Activated CD4-positive, alpha-beta T cell treated with anti-CD3 and anti-CD28 coated beads, Interleukin-10, Interleukin-2, amounts not matched to agents 100 ng/mL and 50 ng/mL, durations not matched to agents 16 hours and 8 hours (primary cell): ENCODE measurements at places on chromosomes 2 and 18.

- no peak for DNase-seq
Measured at GRCh38 chr2:164044622-164045021, 308.8 kb upstream of the FIGN start.

DNA sequence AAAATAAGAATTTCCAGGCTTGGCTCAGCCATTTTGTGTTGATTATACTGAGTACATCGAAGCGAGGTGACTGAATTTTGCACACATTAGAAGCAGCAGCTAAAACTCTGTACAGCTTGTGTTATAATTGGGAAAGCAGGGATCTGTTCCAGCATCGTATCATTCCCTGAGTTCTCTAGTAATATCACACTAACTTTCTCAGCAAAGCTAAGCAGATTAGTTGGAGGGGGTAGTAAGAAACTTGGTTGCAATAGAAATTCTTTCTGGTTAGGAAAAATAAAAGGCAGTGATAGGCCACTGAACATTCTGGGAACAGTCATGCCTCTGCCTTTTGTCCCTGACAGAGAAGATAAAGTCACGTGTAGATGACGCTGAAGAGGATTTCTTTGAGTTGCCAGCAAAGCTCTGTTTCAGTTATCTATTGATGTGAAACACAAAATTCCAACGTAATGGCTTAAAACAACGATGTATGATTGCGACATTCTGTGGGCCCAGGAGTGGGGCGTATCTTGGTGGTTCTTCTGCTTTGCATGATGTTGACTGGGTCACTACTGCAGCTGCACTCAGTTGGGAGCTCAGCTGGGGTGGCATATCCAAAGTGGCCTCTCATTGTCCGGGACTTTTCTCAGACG is 202.1 kb upstream of the MEX3C start:
- no peak for DNase-seq

DNA sequence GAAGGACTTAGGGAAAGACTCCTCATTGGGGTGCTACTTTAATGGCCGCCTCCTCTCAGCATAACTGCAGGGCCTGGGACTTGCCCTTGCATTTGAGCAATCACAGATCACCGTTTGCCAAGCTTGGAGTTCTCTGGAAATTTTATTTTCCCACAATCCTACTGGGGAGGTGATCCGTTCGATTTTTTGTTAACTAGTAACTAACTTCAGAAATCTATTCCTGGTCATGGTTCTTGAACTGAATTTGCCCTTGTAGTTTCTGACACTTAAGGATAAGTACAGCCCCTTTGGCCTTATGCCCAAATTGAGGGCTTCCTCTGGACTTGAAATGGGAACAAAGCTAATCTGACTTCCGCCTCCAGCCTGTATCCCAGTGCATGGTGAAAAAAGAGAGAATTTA is 60.5 kb upstream of the ST3GAL5 start:
- DNase-seq: no peak

DNA sequence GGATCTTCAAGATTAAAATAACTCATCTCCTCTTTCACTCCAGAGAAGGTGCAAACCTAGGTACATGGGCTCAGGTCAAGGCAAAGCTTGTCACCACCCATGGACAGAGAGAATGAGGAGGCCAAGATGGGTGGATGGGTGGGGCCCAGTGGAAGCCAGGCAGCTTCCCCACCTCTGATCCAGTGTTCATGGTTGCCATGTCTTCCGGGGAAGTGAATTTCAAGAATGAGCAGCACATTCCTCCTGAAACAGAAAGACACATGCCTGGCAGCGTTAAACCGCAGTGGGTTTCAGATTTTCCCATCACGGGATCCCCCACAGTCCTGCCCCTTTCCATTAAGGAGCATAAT is 301.7 kb downstream of the EIPR1 start:
- DNase-seq: no peak

DNA sequence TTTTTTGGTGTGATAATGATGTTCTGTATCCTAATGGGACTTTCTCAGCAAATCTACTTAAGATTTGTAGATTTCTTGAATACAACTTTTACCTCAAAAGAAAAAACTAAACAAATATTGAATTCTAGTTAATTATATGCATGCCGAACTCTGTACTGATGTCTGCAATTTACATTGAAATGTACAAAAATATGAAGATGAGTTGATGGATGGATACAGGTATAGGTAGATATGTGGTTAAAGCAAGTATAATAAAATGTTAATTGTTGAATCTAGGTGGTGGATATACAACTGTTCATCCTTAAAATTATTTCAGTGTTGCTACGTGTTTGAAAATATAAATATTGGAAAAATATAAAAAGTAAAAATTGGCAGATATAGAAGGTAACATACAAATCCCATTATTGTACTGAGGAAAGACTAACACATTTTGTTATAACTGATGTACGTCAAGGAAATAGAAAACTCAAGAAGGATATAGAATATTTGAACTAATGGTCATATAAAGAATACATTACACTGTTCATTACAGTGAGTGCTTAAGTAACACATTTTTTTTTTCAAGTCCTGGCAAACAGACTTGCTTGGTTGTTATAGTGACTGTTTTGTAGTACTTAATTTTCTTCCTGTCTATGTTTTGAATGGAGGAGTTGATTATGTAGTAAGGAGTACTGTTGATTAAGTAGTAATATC is 33.8 kb downstream of the DDX1 start:
- DNase-seq: no peak

- no peak for DNase-seq
Measured at GRCh38 chr18:5582076-5582475, 38.3 kb upstream of the EPB41L3 start.

DNA sequence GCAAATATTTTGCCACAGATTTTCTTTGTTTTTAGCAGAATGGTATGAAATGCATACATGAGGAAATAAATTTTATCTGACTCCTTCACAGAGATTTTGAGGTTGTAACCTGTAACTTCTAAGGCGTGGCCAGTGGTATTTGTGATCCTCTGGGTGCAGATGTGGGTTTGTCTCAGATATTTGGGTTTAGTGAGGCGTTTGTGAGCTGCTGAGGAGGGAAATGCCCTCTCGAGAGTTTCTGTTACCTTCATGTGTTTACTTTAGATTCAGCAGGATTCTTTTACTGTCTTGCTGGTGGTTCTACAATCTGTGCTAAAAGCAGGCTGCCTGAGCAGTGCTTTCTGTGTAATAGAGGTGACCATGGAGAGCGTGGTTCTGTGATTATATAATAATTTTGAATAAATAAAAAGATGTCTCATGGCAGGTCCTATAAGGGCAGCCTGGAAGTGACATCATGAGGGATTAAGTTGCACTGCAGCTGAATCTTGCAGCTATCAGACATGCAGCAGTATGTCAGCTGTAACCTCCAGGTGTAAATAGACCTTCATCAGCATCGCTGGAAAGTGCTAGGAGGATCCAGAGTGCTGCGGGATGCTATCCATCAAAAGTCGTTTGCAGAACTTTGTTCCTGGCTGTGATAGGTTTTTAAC is 34.1 kb downstream of the TANC1 start:
- DNase-seq: no peak

DNA sequence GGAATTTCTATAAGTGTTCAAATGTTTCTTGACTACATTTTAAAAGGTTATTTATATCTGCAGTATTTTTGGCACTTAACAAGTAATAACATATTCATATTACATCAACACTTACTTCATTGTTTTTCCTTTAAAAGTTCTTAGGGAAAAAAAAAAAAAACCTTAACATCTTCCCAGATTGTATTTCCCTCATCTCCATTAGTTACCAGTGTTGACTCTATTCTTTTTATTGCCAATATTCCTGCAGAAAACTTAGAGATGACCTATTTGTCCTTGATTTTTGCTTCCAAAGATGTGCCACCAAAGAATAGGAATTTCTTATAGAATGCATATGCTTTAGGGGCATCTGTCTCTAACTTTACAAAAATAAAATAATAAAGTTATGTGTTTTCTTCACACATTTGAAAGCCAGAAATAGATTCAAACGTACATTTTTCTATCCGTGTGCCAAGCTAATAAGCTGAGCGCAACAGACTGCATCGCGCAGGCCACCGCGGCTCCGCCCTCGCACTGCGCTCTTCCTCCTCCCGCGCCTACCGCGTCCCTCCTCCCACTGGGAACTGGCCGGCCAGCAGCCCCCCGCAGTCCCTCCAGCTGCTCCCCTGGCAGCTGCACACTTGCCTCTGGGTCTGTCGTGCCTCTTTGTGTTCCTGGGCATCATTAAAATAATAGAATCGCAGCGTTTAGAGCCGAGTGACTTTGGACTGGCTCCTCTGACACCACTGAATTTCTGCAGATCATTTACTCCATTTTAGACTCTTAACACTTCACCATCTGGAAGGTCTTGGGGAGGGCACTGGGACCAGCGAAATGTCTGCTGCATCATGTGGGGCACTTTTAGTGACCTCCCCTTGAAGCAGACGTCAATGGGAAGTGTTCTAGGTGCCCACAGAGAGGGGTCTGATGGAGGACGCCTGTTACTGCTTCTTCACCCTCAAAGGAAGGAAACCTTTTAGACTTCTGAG is 21.2 kb upstream of the NAB1 start:
- peak; percentile 10 for DNase-seq

GRCh38 chr2:149860276-149860921 is 272.8 kb upstream of the MMADHC start:
- DNase-seq: no peak

- DNase-seq: no peak
Measured at GRCh38 chr18:34339155-34339554, 114.4 kb upstream of the NOL4 start.

DNA sequence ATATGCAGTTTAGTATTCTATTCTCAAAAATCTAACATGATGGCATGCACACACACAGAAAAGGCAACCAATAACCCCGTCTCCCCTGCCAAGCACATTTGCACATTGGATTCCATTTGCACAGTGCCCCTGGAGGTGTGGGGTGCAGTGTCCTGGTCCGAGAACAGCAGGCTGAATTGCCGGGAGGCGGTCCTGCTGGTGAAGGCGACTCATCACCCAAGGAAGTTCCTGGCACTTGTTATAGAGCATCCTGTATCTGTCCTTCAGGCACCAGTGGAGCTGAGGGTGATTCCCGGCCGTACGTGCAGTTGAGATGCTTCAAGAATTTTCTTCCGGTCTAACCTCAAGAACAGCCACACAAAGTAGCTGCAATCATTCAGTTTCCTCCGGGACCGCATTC is 73.0 kb upstream of the RAB12 start:
- DNase-seq: no peak

DNA sequence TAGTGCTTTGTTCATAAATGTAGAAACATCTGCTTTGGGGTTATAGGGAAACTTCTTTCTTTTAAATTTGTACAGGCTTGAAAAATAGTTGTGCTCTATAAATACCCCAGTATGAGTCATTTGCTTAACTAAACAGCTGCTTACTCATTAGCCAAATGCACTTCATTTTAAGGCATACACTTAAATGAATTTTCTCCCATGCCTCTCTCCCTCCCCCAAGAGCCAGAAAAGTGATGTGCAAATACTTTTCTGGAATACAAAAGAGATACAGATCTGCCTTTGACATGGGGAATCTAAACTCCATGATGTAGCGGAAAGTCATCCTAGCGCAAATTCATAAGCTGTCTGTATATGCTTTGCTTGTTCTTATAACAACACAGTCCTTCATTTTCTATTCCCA is 469.4 kb downstream of the DLGAP1 start:
- DNase-seq: no peak

GRCh38 chr2:74089816-74090745 is 57.6 kb downstream of the BOLA3 start:
- DNase-seq: no peak

DNA sequence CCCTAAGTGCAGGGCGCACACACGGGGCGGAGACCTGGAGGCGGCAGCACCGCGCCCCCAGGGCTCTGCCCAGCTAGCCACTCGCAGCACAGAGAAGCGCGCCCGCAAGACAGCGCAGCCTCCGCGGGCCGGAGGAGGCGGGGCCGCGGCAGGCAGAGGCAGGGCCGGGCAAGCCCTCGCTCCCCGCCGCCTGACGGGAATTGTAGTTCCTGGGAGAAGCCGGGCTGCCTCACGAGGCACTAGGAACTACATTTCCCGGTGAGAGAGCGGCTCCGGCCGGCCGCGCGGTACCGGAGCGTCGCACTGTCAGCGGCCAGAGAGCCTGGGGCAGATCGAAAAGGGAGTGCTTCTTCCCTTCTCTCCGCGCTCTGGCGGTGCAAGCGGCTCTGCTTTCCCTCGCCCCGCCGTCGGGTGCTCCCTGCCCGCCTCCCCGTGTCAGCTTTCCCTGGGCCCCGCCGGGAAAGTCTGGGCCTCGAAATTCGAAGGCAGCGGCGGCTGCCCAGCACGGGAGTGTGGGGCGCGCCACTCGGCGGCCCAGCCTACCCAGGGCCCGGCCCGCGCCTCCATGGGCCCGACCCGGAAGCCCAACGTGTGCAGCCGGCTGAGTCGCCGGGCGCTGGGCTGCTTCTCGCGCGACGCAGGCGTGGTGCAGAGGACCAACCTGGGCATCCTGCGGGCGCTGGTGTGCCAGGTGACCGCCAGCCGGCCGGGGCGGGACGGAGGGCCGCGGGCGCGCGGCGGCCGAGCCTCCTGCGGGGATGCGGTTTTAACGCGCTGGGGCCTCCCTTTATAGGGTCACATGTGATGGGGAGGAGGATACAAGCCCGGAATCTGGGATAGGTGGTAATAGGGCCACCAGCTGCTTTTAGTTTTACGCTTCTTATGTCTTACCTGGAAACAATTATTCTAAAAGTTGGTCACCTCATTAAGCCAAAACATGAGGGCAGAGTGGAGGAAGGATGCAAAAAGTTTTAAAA is at the start of gene DCAF17:
DCAF17 (plus strand) TSS at position 214 of the 977 bp plus-strand sequence; CDS start at position 566, 352 bp downstream.
- DNase-seq: peak; percentile 98

- DNase-seq: no peak
Measured at GRCh38 chr2:237614151-237614720, 13.2 kb upstream of the LRRFIP1 start.

GRCh38 chr18:79790996-79791972 is 6.5 kb upstream of the KCNG2 start:
- DNase-seq: peak; percentile 3

- DNase-seq: no peak
Measured at GRCh38 chr2:178910005-178910404, 102.8 kb upstream of the TTN start.

DNA sequence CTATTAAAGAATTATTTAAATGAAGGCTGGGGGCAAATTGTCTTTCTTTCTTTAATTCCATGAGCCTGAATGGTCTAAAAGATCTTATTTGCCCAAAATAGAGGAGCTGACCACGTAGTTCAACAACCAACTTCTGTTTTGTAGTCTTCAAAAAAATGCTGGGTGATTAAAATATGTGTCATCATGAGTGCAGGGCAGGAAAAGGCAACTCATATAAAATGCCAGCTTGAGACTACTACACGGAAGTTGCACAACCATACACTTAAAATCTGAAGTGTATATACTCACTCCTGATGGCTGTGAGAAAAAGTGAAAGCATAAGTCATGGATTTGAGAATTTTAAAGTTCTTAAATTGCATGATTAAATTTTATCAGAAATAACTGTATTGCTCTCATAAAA is 210.9 kb downstream of the DYM start:
- peak; percentile 81 for DNase-seq

GRCh38 chr2:155653176-155653575 is 679.3 kb downstream of the NR4A2 start:
- DNase-seq: no peak
